ENCODE measurements at places on chromosomes 12 and 14. TPM values are rescaled to one million over a fixed set of nuclear protein-coding genes. Genes with fewer than 3 reads are reported as not detected.

The KRT72 gene
- total RNA-seq = not detected

The MORN3 gene
- 0.17 TPM for total RNA-seq

The GPR162 gene
- 0.38 TPM for total RNA-seq

The GLS2 gene
- 0.20 TPM for total RNA-seq

The PPP1CC gene
- 141 TPM for total RNA-seq

The SERPINA3 gene
- 12.5 TPM for total RNA-seq

The ZNF891 gene
- total RNA-seq = 0.37 TPM

The GLT8D2 gene
- total RNA-seq = 0.20 TPM

The BHLHE41 gene
- total RNA-seq = 0.69 TPM

The BDKRB2 gene
- total RNA-seq = 1.1 TPM

The APOF gene
- not detected for total RNA-seq

The PZP gene
- total RNA-seq = not detected

The LMNTD1 gene
- not detected for total RNA-seq

The P2RX7 gene
- total RNA-seq = not detected

The TAS2R7 gene
- not detected for total RNA-seq

The GRIN2B gene
- total RNA-seq = 3.9 TPM

The PAX9 gene
- total RNA-seq = 2.5 TPM

The MIP gene
- total RNA-seq = not detected

The DAO gene
- not detected for total RNA-seq

The TAS2R46 gene
- total RNA-seq = not detected

The RNU4-1 gene
- 86.0 TPM for total RNA-seq

The CCDC177 gene
- 0.05 TPM for total RNA-seq

The PTCSC3 gene
- not detected for total RNA-seq

The CIDEB gene
- 0.22 TPM for total RNA-seq

The LRRC9 gene
- not detected for total RNA-seq

The ATF7 gene
- 19.4 TPM for total RNA-seq

The TPPP2 gene
- not detected for total RNA-seq

The SYNJ2BP gene
- 8.2 TPM for total RNA-seq

The NELL2 gene
- total RNA-seq = not detected

The ACRBP gene
- not detected for total RNA-seq

The TAS2R50 gene
- not detected for total RNA-seq

The P2RX2 gene
- total RNA-seq = not detected

The ESRRB gene
- 0.15 TPM for total RNA-seq

The PUS1 gene
- 71.0 TPM for total RNA-seq

The ARMH4 gene
- total RNA-seq = 0.46 TPM

The SLC25A47 gene
- not detected for total RNA-seq

The CLEC2A gene
- total RNA-seq = not detected

The PRB2 gene
- total RNA-seq = not detected

The KRT78 gene
- 0.15 TPM for total RNA-seq

The SERPINA10 gene
- 0.05 TPM for total RNA-seq

The CMA1 gene
- total RNA-seq = not detected

The C12orf54 gene
- total RNA-seq = not detected

The TPH2 gene
- not detected for total RNA-seq

The NANOG gene
- total RNA-seq = not detected

The TAS2R9 gene
- total RNA-seq = not detected

The RPS6KL1 gene
- total RNA-seq = 0.44 TPM

The ZNF10 gene
- total RNA-seq = 1.3 TPM

The GUCY2C gene
- total RNA-seq = not detected

The MBD6 gene
- total RNA-seq = 28.9 TPM

The SERPINA12 gene
- total RNA-seq = not detected

The APPL2 gene
- 24.1 TPM for total RNA-seq
